ENCODE measurements at places on chromosomes 1 and 21.

DNA sequence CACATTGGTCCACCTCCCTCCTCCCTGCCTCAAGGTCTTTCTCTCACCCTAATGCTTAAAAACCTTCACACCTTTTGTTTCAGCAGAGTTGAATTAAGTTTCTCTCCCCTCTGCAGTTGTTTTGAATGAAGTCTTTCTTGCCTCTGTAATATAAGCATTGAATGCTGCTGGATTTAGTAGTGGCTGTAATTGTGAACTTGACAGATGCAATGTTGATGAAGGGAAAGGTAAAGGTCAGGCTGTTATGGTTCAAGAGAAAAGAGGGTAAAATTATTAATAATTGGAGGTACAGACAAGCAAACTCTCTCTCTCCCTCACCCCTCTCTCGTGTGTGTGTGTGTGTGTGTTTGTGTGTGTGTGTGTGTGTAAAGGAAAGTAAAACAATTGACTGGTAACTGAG lies 509.8 kb downstream of the AMY1C start:
- DNase-seq = no peak

DNA sequence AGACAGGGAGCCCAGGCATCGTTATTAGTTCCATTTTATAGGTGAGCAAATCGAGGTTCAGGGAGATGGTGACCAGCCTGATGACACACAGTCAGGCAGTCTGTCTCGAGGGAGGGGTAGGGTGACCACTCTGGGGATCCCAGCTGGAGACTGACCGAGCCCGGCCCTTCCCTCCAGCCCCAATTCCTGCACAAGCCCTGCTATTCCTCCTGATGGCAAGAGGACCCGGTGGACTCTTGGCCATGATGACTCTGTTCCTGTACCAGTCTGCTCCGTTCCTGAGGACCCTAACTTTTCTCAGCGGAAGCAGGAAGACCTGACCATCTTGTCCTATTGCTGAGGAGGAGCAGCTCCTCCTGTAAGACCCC lies 391 bp downstream of the AGT start:
- no peak for DNase-seq

GRCh38 chr21:36384885-36385232 lies 333 bp upstream of the CHAF1B start:
- no peak for DNase-seq

- DNase-seq = no peak
Measured at GRCh38 chr1:25715888-25716287, 84.1 kb upstream of the SELENON start.

GRCh38 chr1:51215169-51215568 lies 20.9 kb upstream of the RNF11 start:
- DNase-seq = no peak

DNA sequence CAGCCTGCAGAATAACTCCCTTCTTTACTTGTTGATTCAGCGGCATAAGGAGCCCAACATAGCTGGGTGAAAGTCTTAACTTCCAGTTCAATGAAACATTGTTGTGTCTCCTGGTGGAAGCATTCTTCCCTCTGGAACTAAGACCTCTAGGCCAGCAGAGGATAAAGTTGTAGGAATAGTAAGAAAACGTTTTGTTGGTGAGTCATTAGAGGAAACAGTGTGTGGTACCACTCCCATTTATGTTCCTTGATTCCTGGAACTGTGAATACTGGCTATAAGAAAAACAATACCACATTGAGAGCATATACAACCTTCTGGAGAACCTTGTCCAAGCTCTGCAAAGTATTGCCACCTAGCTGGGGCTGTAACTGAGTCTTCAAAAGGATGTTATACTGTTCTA lies 737.4 kb upstream of the ZP4 start:
- DNase-seq = no peak

- no peak for DNase-seq
Measured at GRCh38 chr1:110089561-110090275, 19.2 kb upstream of the ALX3 start.

GRCh38 chr1:40982721-40983120 lies 3.2 kb downstream of the CTPS1 start:
- DNase-seq = no peak

DNA sequence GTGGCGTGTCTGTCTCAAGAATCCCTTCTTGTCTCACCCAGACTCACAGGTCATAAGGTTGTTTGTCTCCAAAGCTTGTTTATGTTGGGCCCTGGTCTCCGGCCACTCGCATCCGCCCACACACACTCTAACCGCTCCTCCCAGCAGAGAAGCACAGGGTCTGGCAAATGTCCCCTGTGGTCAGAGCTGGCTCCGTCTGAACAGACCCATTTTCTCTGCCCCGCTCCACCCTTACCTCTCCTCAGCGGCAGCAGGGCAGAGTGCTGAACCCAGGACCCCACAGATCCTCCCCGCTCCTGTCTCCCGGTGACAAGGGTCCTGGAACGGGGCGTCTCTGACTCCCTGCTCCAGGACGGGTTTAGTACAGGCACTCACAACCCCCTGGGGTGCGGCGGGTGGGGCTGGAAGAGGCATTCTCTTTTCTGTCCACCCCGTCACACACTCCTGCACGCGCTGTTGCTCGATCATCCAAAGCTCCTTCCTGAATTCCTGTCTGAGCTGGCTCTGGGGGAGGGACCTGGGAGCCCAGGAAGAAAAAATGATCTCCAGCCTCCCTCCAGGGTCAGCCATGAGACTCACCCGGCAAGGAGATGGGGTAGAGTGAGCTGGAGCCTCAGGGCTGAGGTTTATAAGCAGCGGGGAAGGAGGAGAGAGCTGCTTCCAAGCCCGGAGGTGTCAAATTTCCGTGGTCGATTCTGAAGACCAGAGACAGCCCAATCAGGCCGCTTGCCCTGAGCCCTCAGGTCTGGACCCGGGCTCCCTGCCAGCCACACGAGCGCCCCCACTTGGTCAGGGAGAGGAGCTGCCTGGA lies at the start of gene S100A13:
TSS of gene S100A13 (minus strand) at position 602 of the 811 bp plus-strand sequence. CDS start 1,033 bp downstream, outside the sequence.
- peak; percentile 35 for DNase-seq

DNA sequence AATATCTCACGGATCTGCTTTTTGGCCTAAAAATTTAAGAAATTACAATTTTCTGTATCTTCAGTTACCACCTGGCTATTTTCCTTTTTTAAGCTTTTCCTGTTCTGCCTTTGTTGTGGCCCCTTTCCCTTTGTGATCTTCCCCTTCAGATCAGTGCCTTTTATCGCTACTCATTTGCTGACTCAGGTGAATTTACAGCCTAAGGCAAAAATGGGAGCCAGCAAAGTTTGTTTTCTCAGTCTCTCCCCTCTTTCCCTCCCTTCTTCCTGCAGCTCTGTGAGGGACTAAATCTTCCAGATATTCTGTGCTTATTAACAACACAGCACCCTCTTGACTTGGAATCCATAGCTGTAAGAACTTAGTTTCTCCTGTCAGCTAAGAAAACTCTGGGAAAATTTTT lies 5.3 kb upstream of the PRRC2C start:
- no peak for DNase-seq

DNA sequence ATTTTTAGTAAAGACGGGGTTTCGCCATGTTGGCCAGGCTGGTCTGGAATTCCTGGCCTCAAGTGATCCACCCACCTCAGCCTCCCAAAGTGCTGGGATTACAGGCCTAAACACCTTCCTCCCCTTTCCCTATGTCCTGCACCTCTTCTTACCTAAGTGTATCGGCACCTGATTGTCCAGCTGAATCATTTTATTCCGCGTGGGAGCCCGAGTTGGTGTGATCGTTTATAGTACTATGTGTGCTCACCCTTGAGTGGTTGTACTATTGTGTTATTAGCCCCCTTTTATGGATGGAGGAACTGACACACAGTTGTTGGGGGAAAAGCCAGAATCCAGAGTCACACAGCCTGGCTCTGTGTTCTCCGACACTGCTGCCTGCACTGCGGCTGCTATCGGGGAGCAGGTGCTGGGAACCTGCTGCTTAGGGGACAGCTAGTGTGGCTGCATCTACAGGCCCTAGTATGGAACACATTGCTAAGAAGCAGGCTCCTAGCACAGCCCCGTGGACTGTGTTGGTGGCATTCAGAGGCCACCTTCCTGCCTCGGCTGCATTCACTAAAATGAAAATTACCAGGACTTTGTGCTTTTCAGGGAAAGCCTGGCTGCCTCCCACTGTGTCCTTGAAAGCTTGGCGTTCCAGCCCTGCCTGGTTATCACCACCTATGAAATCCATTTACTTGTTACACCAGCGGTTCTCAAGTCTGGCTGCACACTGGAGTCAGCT lies 21.6 kb downstream of the ENO1 start:
- no peak for DNase-seq

GRCh38 chr1:233613252-233614172 lies at the start of gene KCNK1:
Gene KCNK1, plus strand, starts transcription at chr1:233614106. Its CDS starts 66 bp downstream, at chr1:233614172.
- DNase-seq = peak; percentile 16

- DNase-seq = no peak
Measured at GRCh38 chr1:160743266-160743665, 4.2 kb downstream of the SLAMF7 start.

DNA sequence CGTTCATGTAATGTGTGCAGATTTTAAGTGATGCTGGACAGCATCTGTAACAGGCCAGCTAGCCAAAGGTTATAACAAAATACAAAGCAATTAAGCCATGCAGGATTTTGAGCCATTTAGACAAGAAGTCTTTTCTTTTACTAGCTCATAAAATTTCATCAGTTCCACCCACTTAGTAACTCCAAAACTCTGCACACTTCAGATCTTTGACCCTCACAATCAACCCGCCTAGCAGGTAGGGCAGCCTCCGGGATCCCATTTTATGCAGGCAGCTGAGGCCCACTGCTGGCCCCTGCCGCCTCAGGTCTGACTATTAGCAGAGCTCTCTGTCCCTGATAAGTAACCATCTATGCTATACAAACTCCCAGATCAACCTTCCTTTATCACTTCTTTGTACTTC lies 9.2 kb downstream of the LBR start:
- no peak for DNase-seq

DNA sequence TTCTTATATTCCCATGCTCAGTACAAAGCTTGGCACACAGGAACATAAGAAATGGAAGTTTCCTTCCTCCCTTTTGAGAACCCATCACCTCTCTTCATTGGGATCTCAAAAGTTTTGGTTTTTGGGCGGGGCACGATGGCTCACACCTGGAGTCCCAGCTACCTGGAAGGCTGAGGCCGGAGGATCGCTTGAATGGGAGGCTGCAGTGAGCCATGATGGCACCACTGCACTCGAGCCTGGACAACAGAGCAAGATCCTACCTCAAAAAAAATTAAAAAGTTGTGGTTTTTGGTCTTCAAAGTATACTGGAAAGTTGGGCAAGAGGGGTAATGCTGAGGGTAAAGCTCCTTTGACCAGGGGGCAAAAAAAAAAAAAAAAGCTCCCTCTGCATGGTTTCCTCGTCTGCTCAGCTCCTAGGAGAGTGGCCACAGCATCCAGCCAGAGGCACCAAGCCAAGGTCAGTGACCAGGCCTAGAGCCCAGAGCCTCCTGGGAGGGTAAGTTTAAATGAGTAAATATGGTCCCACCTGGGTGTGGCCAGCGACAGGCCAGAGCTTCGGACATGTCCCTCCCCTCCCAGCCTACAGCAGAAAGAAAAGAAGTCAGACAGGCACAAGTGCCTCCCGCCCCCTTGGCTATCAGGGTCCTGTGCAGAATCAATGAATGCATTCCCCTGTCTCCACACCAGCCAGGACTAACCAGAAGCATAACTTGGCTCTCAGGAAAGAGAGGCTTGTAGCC lies 5.0 kb downstream of the MEF2D start:
- peak; percentile 13 for DNase-seq

- no peak for DNase-seq
Measured at GRCh38 chr1:240499012-240499411, 112.9 kb downstream of the GREM2 start.

- DNase-seq = no peak
Measured at GRCh38 chr1:15618077-15618654, 908 bp downstream of the DDI2 start.

- DNase-seq = no peak
Measured at GRCh38 chr1:34617321-34618118, 137.3 kb upstream of the GJB5 start.

DNA sequence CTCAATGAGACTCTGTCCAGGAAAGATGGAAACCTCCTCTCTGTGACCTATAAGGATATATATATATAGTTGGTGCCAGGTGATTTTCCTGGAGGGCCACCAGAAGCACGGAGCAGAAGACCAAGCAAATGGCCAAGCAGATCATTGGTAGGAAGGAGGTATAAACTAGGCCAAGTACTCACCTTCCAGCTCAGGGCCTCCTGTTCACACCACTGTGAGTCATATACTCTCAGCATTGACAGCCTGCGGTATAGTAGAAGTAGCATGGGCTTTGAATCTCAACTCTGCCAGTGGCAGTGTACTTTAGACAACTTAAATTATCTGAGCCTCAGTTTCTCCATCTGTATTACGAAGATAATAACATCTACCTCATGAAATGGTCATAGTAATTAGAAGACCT lies 15.4 kb downstream of the IL12RB2 start:
- DNase-seq = no peak

GRCh38 chr1:94993931-94994645 lies 67.2 kb upstream of the CNN3 start:
- DNase-seq = no peak

GRCh38 chr1:86616871-86617270 lies 70.0 kb downstream of the CLCA4 start:
- DNase-seq = no peak

DNA sequence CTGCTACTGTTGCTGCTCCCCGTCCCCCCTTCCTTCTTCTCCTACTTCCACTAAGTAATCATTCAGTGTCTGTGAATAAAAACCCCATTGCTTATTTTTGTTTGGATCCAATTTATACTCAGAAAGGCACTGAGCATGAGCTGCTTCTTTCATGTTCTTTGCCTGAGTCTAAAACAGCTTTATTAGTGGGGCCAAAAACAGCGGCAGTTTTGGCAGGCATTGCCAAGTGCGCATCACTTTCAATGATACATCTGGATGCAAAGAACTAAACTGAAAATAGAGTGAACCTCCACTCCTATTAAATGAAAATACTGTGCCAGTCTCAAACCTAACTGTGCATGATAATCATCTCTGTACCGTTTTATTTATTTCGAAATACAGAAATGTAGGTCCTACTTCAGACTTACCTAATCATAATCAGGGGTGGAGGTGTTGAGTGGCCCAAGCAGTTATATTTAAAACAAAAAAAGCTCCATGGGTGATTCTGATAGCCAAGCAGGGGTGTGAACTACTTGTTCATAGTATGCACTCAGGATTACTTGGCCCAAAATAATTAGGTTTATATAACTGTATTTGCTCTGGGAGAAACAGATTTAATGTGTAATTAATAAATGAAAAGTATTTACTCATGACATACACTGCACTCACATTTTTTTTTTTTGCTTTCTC lies 48.4 kb downstream of the NEK7 start:
- DNase-seq = no peak

DNA sequence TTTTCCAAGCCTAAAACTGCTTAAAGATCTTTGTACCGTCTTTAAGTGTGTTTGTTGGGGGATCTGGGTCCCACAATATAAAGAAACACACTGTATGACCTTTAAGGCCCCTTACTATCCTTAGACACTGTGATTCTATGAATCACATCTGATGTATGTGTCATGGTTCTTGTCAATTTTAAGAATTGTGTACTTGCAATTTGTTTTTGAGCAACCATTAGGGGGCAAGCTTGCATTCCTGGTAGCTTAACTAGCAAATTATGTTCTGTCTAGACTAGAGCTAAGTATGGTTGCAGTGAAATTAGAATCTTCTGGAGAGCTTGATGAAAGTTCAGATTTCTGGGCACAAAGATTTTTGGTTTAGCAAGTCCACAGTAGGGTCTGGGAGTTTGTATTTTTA lies 219.5 kb downstream of the TPR start:
- DNase-seq = no peak

Data from amygdala (tissue), 56 donors.